A549 treated with dexamethasone at 1 μM for 4 hours (cell line): ENCODE measurements at places on chromosomes 2 and 18. TPM values are rescaled to one million over a fixed set of nuclear protein-coding genes. Genes with fewer than 3 reads are reported as not detected.

TDRD15 gene
- total RNA-seq = not detected in 5 replicates

SERPINB12 gene
- total RNA-seq = not detected in 5 replicates

HOXD11 gene
- 5.1 to 6.3 TPM (median 5.8 TPM) in 5 replicates for total RNA-seq

RSAD2 gene
- 0.12 to 0.27 TPM (median 0.18 TPM) in 5 replicates for total RNA-seq

COL6A3 gene
- total RNA-seq = 0.18 to 0.41 TPM (median 0.33 TPM) in 5 replicates

CFC1 gene
- total RNA-seq = 0.07 to 0.08 TPM in 2 of 5 replicates, not detected in the others

ASB18 gene
- not detected in 5 replicates for total RNA-seq

MCM6 gene
- 44.8 to 53.5 TPM (median 47.8 TPM) in 5 replicates for total RNA-seq

TBR1 gene
- total RNA-seq = 0.01 to 0.09 TPM (median 0.04 TPM) in 4 of 5 replicates, not detected in the other

NFU1 gene
- 45.4 to 52.5 TPM (median 47.2 TPM) in 5 replicates for total RNA-seq

ABI2 gene
- total RNA-seq = 44.1 to 73.8 TPM (median 67.5 TPM) in 5 replicates

HNRNPA3 gene
- total RNA-seq = 338 to 412 TPM (median 363 TPM) in 5 replicates

CD8B2 gene
- not detected in 5 replicates for total RNA-seq

EVX2 gene
- total RNA-seq = not detected in 5 replicates

NR4A2 gene
- total RNA-seq = 1.6 to 2.9 TPM (median 2.1 TPM) in 5 replicates

OXER1 gene
- total RNA-seq = not detected in 5 replicates

PRSS56 gene
- 0.08 to 0.16 TPM (median 0.12 TPM) in 4 of 5 replicates, not detected in the other for total RNA-seq

SNORC gene
- 4.2 to 8.2 TPM (median 6.8 TPM) in 5 replicates for total RNA-seq

NOL4 gene
- total RNA-seq = not detected in 5 replicates

PSMA8 gene
- not detected in 5 replicates for total RNA-seq

CFAP221 gene
- total RNA-seq = 0.16 to 0.47 TPM (median 0.33 TPM) in 5 replicates

SEC11C gene
- 57.1 to 71.0 TPM (median 60.4 TPM) in 5 replicates for total RNA-seq

ABHD1 gene
- total RNA-seq = 0.50 to 1.8 TPM (median 1.5 TPM) in 5 replicates

ZNF396 gene
- total RNA-seq = 0.58 to 0.75 TPM (median 0.64 TPM) in 5 replicates

GTF2A1L gene
- total RNA-seq = not detected in 5 replicates

MAB21L4 gene
- total RNA-seq = 0.14 to 0.36 TPM (median 0.29 TPM) in 5 replicates

VWA3B gene
- total RNA-seq = 0.12 to 0.24 TPM (median 0.19 TPM) in 3 of 5 replicates, not detected in the others

IL1R1 gene
- 37.3 to 57.0 TPM (median 46.4 TPM) in 5 replicates for total RNA-seq

STARD6 gene
- total RNA-seq = 0.21 TPM in 1 of 5 replicates, not detected in the others

HMSD gene
- 0.03 to 1.2 TPM (median 0.67 TPM) in 3 of 5 replicates, not detected in the others for total RNA-seq

XRCC5 gene
- total RNA-seq = 182 to 208 TPM (median 194 TPM) in 5 replicates
